Stimulated activated CD8-positive, alpha-beta memory T cell treated with anti-CD3 and anti-CD28 coated beads, Interleukin-4, amount 100 ng/mL, for 1 hour (primary cell): ENCODE measurements at places on chromosomes 4 and X.

DNA sequence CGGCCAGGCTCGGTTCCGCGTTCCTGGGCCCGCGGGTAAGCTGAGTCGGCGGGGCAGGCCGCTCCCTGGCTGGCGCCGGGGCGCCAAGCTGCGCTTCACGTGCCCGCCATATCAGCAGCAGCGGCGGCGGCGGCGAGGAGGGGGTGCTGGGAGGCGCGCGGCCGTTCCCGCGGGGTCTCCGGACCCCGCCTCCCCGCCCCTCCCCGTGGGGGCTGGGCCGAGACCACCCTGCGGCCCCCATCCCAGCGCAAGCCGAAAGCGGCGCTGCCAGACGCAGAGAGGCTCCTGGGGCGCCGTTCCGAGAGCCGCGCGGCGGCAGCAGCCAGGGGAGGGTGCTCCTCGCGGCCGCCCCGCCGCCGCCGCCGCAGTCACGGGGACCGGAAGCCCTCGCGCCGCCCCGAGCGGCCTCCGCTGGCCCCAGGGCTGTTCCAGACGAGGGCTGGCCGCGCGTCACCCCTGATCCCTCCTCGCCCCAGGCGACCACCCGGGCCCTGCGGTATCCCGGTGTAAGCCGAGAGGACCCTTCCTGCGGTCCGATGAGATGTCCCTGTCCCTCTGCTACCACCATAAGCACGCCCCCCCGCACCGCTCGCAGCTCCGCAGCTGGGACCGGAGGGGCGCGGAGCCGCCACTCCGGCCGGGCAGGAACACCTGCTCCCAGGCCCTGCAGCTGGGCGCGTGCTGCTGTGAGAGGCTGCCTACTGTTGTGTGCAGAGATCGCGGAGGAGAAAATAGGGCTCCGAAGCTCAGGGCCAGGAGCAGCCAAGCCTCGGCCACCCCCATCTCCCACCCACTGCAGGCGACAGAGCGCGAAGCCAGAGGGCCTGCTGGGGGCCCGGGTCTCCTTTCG, 7.5 kb upstream of the BCOR start:
- DNase-seq: no peak

DNA sequence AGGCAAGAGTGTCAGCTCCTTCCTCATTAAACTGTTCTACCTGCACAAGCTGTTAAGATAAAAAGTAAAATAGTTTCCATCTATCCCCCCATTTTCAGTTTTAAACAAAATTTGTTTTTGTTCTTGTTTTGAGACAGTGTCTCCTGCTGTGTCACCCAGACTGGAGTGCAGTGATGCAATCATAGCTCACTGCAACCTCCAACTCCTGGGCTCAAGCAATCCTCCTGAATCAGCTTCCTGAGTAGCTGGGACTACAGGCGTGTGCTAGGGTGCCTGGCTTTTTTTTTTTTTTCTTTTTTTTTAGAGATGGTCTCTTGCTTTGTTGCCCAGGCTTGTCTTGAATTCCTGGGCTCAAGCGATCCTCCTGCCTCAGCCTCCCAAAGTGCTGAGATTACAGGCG, 105.4 kb downstream of the HS6ST2 start:
- DNase-seq: no peak

DNA sequence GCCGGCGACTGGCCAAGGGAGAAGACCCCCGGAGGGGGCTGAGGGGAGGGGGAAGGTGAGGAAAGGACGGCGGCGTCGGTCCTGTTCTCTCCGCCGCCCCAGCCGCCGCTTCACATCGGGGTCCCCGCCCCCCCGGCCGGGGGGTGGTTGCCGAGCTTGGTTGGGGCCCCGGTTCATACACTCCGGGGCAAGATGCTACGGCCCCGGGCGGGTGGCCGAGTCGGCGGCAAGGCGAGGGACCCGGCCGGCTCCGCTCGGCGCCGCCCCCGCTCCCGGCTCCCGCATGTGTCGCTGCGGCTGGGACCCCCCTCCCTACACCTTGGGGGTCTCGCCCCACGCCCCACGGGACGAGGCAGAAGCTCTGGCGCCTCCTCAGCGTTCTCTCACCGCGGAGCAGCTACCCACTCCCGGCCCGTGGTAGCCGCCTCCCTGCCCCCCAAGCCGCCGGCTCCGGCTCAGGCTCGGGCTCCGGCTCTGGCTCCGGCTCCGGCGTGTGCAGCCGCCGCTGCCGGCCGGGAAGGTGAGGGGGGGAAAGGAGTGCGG, 461 bp downstream of the FBXW7 start:
- no peak for DNase-seq

GRCh38 chrX:21972721-21973120, 32.2 kb downstream of the SMS start:
- DNase-seq: no peak

- DNase-seq: no peak
Observed at GRCh38 chr4:41538887-41539498, 1.0 kb downstream of the LIMCH1 start.

DNA sequence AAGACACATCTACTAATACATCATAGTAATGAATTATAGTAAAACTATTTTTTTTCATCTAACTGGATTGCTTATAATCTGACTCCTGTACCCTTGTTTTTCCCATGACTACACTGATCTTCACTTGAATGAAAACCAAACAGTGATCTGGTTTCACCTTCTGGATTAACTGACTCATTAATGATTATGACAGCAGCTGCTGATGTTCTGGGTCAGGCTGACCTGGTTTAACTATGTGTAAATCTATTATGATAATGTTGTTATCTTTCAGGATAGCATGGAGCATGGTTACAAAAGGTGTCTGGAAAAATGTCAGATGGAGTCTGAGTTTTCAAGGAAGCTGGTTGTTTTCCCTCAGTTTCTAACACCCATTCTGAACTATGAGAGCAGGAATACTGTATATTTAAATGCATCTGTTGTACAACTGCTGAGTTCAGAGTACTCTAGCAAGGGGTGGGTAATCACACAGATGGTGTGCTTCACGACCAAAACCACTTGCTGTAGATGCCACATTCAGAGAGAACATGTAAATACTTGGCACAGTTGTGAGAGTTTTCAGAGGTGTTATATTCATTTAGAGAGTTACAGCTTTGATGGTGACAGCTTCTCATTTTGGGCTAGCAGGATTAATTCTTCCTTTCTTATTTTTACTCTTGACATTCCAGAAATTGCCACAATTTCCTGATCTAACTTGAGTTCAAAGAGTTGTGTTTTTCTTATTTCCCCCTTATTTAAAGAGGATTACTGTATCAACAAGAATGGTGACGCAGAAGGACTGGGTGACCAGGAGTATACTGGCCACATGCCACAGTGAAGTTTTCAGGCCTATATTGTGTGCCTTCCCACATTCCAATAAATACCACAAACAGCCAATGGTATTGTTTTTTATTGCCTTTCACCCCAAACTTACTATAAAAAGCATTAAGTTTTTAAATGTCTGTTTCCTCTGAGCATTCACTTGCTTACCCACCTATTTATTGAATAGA, 249.7 kb upstream of the TET2 start:
- no peak for DNase-seq

GRCh38 chrX:137568741-137569469, 3.0 kb downstream of the ZIC3 start:
- DNase-seq: no peak

- no peak for DNase-seq
Observed at GRCh38 chrX:140110081-140110650, 144.8 kb upstream of the CXorf66 start.

- no peak for DNase-seq
Observed at GRCh38 chr4:185341841-185342240, 53.9 kb downstream of the LRP2BP start.

GRCh38 chr4:103415801-103416200, 217.7 kb upstream of the CENPE start:
- DNase-seq: no peak
